Activated CD4-positive, alpha-beta T cell treated with anti-CD3 and anti-CD28 coated beads, Interleukin-2, amount 10 ng/mL, durations not matched to agents 7 days and 5 days (primary cell): ENCODE measurements at places on chromosomes 5 and 9. TPM values are rescaled to one million over a fixed set of nuclear protein-coding genes. Genes with fewer than 3 reads are reported as not detected.

DNA sequence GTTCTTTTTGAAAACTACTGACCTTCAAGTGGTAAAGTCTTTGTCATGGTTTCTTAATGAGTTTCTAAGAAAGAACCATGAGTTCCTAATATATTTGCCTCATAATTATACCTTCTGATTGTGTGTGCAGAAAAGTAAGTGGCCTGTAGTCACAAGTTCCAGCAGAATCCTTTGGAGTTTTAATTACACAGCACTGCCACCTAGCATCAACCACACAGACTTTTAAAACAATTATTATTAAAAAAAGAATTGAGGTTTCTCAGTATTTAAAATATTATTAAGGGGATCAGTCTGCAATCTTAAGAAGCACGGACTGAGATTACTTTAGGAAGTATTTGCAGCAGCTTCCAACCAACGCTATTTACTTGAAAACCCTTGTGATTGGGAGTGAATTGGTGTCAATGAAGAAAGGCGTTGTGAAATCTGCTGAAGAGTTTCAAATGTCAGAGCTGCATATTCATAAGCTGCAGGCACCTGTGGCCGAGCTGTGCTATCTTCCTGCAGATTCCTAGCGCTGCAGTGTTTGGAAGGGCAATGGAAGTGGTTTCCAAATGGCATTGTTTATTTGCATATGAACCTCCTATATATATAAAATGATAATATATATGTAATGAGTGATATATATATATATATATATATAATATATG is 1074.2 kb upstream of the WWC1 start:
- DNase-seq, result no peak
- no peak overlapping the region for H3K27ac ChIP-seq
- H3K36me3 ChIP-seq, result no peaks in the 10 kb centered on the region
- H3K27me3 ChIP-seq, result no peaks in the 10 kb centered on the region
- no peaks in the 10 kb centered on the region for H3K4me1 ChIP-seq
- H3K4me3 ChIP-seq, result no peak overlapping the region

DNA sequence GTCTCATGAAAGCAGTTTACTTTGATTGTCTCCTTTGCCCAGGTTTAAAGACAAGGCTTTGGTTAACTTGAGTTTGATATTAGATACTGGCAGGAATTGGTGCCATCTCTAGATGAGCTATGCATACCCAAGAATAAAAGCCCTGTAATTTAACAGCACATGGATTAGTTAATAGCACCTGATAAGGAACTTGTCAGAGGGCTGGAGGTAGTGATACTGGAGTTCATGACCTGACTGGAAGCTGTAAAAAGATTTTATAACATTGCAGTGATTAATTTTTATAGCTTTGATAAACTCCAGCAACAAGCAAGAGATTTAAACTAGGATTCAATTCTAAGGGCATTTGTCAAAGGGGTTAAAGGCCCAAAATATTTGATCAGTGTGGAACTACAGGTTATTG is 34.9 kb upstream of the SYK start:
- no peak overlapping the region for H3K4me3 ChIP-seq
- no peak for DNase-seq

DNA sequence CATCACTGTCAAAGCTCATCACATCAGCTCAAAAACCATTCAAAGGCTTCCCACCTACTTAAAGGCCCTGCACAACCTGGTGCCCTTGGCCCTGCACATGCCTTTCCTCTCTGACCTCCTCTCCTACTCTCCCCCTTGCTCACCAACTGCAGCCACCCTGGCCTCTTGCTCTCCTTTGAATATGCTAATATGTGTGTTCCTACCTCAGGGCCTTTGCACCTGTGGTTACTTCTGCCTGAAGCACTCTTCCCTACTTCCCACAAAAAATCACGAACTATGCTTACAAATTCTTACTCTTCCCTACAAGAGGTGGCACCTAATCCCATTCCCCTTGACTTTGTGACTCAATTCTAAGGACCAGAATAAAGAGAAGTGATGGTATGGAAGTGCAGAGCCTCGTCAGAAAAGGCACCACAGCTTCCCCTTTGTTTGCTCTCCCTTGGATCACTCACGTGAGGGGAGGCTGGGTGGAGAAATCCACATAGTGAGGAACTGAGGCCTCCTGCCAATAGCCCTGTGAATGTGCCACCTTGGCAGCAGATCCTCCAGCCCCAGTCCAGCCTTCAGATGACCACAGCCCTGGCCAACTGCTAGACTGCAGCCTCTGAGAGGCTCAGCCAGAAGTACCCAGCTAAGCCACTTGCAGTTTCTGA is 3.2 kb upstream of the TMEM171 start:
- H3K4me3 ChIP-seq, result no peak overlapping the region
- peaks cover 79% of the 10 kb centered on the region for H3K27me3 ChIP-seq
- no peak for DNase-seq

- peak overlapping the region; percentile 13 for H3K4me3 ChIP-seq
- peak; percentile 70 for DNase-seq
- peak overlapping the region; percentile 85 for H3K27ac ChIP-seq
- H3K4me1 ChIP-seq, result peaks cover 38% of the 10 kb centered on the region
- H3K36me3 ChIP-seq, result peaks cover 10% of the 10 kb centered on the region
- H3K27me3 ChIP-seq, result no peaks in the 10 kb centered on the region
These were observed 17.7 kb upstream of the IL6ST start for GRCh38 chr5:56012281-56012963.

DNA sequence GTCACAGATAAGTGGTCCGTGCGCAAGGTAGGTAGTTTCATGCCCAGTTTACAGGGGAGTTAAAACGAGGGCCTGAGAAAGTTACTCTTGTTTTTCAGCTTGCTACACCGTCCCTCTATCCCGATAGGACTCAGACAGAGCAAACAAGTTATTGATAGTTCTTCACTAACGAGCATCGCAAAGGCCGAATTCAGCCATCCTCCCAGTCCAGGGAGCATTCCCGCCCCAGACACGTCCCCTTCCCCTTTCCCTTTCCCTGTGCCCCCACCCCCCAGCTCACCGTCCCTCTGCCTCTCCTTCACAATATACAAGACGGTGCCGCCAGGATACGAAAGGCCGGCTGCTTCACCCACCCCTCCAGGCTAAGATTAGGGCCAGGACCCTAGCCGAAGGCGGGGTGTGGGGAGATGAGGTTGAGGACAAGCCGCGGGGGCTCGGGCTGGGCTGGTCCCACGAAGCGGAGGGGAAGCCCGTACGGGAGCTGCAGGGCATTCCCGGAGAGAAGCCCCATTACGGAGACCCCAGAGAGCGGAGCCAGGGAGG is 599 bp downstream of the KIAA1191 start:
- H3K27me3 ChIP-seq, result no peaks in the 10 kb centered on the region
- peaks cover 40% of the 10 kb centered on the region for H3K4me1 ChIP-seq
- peak; percentile 23 for DNase-seq
- peak overlapping the region; percentile 98 for H3K4me3 ChIP-seq
- peak overlapping the region; percentile 96 for H3K27ac ChIP-seq
- H3K36me3 ChIP-seq, result peaks cover 30% of the 10 kb centered on the region

Gene ARID3C
- total RNA-seq, result 0.46 TPM
